GM19239 (cell line): ENCODE measurements at places on chromosomes 6 and 20.

DNA sequence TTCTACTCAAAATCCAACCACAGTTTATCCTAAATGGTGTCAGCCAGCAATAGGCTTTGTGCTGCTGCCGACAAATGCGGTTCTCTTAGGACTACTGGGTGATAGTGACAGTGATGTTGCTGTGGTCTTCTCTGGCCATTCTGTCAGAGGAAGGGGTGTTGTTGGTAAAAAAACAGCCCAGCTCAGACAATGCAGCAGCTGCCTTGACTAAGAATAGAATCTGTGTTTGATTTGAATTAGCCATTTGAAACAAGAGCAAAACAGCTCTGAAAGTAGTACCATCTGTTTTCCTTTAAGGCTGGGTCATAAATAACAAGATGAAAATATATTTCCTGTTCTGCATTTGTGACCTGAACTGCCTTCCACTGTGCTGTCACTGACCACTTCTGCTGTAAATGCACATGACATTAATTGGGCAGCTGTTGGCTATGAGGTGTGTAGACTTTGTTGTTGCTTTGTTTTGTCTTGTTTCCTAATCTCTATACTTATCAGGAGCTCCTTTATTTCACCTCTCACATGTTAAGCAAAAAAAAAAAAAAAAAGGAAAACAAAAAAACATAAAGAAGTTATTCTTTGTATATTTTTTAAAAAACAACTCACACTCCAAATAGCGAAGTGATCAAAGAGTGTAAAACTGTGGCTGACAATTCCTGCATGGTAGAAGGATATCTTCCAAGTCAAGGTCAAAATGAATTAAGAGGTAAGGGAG, 497.8 kb upstream of the ARID1B start:
- no peak for DNase-seq

DNA sequence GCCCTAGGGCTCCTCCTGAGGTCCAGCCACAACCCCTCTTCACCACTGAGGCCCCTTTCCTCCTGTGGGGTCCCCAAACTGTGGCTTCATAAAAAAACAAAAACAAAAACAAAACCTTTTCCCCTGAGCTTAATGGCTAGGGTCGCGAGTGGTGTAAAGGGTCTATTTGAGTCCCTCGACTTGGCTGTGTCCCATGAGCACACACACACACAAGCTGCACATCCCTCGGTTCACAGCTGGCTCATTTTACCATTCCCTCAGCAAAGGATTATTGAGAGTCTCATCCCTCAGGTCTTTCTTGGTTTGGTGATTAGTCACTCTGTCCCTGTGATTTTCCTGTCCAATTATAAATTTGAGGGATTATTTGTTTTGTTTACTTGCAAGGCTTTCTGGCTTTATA, 206.1 kb upstream of the SASH1 start:
- no peak for DNase-seq

GRCh38 chr6:159463119-159463829, 229.8 kb downstream of the SOD2 start:
- no peak for DNase-seq

- DNase-seq: peak; percentile 75
Measured at GRCh38 chr20:25281541-25281991, 33.7 kb downstream of the PYGB start.

GRCh38 chr20:51134405-51134804, 111.5 kb upstream of the KCNG1 start:
- DNase-seq: no peak

- DNase-seq: no peak
Measured at GRCh38 chr6:14644381-14644780, 526.8 kb downstream of the CD83 start.

DNA sequence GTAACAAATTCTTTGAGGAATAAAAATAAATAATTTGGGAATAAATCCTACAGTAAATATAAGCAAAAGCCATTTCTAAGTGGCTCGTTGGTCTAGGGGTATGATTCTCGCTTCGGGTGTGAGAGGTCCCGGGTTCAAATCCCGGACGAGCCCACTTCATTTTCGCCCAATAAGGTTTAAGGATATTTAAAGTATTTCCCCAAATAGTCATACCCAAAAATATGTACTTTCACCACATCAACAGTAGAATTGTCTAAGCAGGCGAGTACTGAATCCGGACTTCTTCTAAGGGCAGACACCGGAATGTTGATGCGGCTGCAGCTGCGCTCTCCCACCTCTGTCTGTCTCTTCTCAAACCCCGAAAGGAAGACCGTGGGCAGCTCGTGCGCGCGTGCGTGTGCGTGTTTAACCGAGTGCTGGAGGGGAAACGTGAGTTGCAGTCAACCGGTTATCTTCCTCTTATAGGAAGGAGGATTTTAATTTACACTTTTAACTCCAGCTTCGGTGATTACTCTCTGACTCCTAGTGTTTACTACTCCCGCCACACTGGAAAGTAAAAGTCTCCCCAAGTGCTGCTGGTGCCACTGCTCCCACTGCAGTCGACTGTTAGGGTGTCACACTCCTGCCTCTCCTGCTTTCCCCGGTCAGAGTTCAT, 155.7 kb upstream of the PRSS16 start:
- peak; percentile 26 for DNase-seq

DNA sequence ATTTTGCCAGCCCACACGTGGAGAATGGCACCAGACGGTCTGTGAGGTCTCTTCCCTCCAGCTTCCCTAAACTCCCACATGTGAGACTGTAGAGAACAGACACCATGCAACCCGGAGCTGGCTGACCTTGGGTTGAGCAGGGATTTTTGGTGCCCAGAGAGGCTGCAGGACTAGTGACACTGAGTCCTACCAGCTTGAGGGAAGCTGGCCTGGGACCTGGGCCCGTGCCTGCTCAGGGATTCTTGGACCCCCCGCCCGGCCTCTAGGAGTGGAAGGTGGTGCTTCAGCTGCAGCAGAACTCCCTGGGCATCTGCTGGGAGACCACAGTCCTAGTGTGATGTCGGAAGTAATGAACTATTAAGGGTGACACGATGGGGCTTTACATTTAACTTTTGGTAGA, 3.2 kb downstream of the PSMG4 start:
- no peak for DNase-seq

DNA sequence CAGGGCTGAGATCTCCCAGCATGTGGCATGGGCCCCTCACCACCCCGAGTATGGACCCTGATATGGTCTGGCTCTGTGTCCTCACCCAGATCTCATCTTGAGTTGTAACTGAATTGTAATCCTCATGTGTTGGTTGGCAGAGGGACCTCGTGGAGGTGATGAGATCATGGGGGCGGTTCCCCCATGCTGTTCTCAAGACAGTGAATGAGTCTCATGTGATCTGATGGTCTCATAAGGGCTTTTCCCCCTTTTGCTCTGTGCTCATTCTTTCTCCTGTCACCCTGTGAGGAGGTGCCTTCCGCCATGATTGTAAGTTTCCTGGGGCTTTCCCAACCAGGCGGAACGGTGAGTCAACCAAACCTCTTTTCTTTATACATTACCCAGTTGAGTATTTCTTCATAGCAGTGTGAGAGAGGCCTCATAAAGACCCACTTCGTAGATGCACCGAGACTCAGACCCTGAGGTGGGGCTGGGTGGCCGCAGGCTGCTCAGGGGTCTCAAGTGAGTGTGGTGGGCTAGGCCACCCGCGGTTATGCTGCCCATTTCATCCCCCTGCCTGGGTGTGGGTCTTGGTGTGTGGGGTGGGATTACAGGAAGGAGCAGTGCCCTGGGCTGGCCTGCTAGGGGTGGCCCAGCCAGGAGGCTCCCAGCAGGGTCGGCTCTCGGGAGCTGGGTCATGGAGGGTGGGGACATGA, 26.2 kb upstream of the GATA5 start:
- no peak for DNase-seq

GRCh38 chr6:145135702-145136101, 599.6 kb downstream of the EPM2A start:
- DNase-seq: no peak

- no peak for DNase-seq
Measured at GRCh38 chr6:112618849-112619248, 271.7 kb downstream of the RFPL4B start.

DNA sequence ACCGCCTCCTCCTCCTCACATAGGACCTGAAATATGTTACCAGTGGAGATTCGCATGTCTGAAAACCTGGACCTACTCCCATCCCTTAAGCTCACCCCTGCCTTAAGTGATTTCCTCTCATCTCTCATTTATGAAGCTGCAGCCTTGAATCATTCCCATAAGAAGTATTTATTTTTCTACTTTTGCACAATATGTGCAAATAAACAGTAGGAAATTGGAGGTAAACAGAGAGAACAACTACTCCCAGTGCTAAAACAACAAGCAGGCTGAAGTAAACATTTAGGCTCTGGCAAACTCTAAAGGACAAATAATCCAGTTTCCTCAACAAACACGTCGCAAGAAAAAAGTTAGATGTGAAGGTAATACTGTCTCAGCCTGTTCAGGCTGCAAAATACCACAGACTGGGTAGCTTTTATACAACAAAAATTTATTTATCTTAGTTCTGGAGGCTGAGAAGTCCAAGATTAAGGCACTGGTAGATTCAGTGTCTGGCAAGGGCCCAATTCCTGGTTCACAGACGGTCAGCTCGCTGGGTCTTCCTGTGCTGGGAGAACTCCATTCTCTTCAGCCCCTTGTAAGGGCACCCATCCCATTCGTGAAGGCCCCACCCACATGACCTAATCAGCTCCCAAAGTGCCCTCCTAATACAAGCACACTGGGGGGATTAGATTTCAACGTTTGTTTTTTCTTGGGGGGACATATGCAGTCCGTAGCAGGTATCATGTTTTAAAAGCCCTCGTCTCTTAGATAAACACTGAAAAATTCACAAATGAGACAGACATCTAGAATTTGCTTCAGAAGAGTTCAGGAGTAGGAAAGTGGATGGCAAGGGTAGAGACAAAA, 15.6 kb downstream of the SPATA2 start:
- no peak for DNase-seq

DNA sequence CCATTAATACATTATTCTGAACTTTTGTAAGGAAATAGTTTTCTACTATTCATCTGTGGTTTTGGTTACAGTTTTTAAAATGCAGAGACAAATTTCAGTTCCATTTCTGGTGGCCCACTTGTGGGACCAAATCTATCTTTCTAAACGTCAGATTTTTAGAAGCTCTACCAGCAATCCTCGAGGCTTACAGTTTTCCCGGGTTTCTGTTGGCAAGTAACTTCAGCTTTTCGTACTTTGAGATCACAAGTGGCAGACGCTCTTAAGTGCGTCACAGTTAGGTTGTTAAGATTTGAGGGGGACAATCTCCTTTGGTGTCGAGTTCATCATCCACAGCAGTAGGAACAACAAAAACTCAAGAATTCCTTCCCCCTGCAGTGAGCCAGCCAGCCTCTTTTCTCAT, 60.0 kb downstream of the JARID2 start:
- DNase-seq: no peak

DNA sequence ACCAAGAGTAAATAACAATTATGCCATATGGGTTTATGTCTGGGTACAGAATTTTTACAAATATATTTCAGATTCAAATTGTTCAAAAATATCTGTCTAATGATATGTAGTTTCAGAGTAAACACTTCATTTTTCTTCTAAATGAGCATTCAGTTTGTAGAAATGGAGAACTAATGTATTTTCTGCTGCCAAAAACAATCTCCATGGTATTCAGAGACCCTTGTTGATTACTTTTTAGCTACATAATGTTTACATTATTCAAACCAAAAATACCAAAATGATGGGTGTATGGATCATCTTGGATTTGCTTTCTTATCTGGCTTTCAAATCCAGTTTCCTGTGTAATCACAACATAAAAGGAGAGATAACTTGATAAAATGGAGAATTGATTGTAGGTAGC, 576.0 kb upstream of the CDH4 start:
- DNase-seq: no peak

- no peak for DNase-seq
Measured at GRCh38 chr6:166852451-166852975, 103.8 kb downstream of the RNASET2 start.

DNA sequence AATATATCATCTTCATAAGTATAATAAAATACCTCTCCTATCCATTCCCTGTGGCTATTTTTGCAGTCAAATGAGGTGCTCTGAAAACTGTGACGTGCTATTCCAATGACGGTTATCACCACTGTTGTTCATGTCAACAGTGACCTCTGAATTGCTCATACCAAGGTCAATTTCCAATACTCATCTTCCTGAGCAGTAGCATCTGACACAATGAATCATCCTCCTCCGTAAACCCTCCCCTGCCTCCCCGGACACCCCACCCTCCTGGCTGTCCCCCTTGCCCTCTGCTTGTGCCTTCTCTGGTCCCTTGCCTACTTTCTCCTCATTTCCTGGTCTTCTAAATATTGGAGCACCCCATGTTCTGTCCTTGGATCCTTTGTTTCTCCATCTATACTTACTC, 77.7 kb upstream of the SLC22A23 start:
- DNase-seq: no peak

DNA sequence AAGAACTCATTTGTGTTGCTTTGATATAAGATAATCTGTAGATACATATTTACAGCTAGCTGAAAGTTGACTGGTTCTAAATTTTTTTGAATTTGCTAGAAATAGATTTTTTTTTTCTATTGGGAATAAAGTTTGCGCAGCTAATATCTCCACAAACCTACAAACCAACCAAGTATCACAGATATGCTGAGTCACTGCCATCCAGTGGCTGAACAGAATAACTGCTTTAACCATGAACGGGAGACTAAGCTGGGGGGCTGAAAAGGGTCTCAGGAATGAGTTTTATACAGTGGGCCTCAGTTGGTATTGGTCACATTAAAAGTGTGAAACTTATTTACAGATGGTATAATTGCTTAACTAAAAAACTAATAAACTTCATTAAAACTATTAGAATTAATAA, 326.7 kb upstream of the CNR1 start:
- DNase-seq: no peak

- no peak for DNase-seq
Measured at GRCh38 chr6:31453259-31453658, 44.7 kb upstream of the MICB start.

DNA sequence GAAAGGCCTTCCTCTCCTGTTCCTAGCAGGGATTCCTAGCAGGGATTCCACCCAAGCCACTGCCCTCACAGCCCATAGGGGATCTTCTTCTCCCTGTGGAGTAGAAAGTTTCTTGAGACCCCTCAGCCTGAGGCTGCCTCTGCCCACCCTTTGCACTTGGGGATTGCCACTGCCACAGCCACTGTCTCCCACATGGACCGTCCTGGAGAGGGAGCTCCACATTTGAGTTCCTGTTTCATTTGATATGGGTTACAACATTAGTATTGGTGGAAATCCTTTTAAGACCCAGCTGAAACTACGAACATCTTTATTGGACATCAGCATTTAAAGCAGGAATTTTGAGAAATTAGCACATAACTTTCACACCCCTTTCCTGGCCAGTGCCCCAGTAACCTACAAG, 25.6 kb downstream of the HLA-G start:
- no peak for DNase-seq

DNA sequence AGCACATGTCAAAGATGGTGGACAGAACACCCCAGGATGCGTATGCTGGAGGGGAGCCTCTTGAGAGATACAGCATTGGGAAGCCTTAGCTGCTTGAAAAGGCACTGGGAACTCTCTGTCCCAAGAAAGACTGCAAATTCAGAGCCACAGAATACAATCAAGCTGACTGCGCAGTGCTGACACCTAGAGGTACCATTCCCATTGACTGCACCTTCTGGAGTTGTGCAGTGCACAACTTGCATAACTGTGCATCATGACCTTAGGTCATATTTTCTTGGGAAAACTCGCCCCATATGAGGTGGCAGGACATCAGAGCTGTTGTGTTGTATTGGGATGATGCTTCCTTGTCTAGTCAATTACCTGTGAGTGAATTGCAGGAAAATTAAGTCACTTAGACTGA, 646.5 kb upstream of the NOX3 start:
- no peak for DNase-seq

GRCh38 chr6:62298745-62299392, 12.8 kb upstream of the KHDRBS2 start:
- no peak for DNase-seq
